ENCODE measurements at places on chromosomes 6 and 20. TPM values are rescaled to one million over a fixed set of nuclear protein-coding genes. Genes with fewer than 3 reads are reported as not detected.

NUS1 gene
- total RNA-seq: 9.9 TPM

DNA sequence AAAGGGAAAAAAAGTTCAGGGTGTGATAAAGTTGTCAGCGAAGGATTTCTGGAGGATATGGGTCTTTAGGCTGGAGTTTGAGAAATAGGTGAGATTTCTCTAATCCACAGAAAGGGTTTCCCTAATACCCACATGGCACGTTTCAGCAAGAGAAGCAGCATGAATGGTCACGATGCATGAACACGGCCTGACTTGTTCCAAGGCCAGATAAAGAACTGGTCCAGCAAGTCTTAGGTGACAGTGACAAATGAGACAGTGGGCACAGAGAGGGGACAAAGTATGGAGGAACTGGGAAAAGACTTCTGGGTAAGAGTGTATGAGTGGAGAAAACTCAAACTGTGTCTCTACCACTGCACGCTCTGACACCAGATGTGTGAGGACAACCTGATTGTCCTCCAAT lies 262.0 kb upstream of the FOXQ1 start:
- DNase-seq: no peak

ITPR3 gene
- 161 TPM for total RNA-seq

OTOR gene
- not detected for total RNA-seq
